ENCODE measurements at places on chromosomes 13 and 19. TPM values are rescaled to one million over a fixed set of nuclear protein-coding genes. Genes with fewer than 3 reads are reported as not detected.

The AXL gene
- polyA plus RNA-seq = 34.5 TPM

The C1QTNF9 gene
- polyA plus RNA-seq = 0.30 TPM

The OR7D2 gene
- polyA plus RNA-seq = 0.14 TPM

The CGB3 gene
- not detected for polyA plus RNA-seq

The FCER2 gene
- polyA plus RNA-seq = not detected

The DMKN gene
- polyA plus RNA-seq = 73.6 TPM

The CEACAM5 gene
- polyA plus RNA-seq = 0.23 TPM

The SHANK1 gene
- polyA plus RNA-seq = 4.5 TPM

The LILRA2 gene
- 1.2 TPM for polyA plus RNA-seq

DNA sequence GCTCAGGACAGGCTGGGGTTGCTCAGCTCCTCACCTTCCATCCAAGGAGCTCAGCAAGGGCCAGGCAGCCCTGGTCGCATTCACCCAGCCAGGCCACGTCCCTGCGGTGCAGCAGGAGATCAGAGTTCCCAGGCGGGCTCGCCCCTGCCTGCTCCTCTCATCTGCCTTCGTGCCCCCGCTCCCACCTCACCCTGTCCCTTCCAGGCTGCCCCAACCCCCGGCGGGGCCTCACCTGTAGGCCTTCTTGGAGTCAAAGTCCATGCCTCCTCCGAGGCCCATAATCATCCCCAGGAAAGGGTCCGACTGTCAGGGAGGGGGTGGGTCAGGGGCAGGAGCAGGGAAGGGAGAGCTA, 1.3 kb upstream of the RINL start:
- no peak for DNase-seq

DNA sequence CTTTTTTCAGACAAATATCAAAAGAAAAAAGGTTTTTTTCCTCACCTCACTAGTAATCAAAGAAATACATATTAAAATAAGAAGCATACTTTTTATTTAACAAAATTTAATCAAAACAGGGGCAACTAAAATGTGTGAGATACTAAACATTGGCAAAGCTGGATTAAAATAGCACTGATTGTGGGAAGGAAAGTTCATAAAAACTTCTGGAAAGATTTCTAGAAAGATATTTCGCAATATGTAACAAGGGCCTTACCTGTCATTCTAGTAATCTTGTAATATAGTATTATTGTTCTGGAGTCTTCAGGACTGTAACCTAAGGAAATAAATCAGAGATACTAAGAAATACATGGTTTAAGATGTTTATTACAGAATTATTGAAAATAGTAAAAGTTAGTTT, 482.5 kb downstream of the SUCLA2 start:
- DNase-seq = no peak

DNA sequence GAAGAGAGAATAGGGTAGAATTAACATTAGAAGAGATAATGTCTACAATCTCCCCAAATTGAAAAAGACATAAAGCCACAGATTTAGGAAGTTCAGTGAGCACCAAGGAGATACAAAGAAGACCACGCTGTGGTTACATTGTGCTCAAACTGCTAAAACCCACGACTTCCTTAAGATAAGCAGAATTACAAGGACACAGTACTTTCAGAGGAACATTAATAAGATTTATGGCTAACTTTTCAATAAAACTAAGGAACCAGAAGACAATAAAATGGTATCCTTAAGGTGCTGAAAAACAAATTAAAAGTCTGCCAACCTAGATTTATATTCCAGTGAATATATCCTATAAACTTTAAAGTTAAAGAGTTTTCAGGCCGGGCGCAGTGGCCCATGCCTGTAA, 7.4 kb upstream of the IL17D start:
- DNase-seq = no peak

GRCh38 chr13:39405596-39406205, 197.3 kb downstream of the LHFPL6 start:
- DNase-seq = no peak

DNA sequence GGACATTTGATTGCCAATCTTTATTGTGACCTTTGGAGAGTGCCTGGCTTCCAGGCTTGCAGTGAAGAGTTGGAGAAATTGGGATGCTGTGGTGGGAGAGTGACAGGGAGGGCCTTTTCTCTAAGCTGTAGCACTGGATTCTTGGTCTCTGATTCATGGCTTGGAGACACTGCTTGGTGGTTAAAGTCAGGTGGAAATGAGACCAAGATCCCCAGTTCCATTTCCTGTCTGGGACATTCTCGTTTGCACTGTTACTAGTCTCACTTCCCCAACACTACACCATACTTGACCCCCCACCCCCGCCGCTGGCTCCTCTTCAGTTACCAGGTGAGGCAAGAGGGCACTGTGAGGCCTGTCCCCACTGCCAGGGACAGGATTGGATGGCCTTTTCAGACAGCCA, 2.9 kb downstream of the SUPT5H start:
- no peak for DNase-seq

GRCh38 chr13:49297338-49297737, 49.6 kb downstream of the CDADC1 start:
- no peak for DNase-seq

DNA sequence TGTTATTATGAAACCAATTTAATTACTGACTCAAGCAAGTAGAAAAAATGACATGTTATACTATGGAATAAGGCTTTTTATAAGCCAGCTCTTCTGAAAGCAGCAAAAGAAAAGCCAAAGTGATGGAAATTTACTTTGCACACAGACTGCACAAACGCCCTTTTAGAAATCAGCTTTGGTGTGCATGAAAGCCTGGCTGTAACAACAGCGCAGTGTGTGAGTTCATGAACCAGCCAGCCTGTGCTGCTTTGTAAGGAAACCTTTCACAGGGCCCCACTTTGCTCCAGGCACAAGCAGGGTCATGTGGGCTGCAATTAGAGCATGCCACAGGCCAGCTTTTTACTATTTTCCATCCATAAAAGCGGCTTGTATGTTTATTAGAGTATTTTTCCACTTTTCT, 13.6 kb upstream of the IFT88 start:
- DNase-seq = no peak

DNA sequence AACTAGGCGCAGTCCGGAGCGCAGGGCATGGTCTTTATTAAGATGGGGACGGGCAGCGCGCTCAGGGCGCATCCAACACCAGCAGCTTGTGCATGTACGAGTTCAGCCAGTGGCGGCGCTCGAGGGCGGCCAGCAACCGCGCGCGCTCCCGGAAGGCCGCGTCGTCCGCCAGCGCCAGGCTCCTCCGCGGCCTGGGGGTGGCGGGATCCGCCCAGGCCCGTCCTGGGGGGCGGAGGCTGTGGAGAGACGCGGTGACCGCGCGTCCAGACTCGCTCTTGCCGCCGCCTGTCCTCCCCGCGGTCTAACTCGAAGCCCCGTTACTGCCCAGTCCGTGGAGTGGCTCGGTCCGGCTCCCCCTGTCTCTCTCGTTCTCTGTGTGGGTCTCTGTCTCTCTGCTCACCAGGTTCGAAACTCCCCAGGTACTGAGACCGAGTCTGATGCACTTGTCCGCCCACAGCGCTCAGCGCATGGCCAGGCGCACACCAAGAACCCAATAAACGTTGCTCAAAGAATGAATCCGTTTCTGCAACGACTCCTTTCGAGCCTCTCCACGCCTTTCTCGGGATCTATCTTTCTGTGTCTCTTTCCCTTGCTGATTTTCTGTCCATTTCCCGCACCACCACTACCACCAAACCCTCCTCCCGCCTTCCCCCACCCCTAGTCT, 702 bp downstream of the PTH2 start:
- DNase-seq = no peak

GRCh38 chr13:113730831-113731191, 28.2 kb upstream of the TMEM255B start:
- DNase-seq = no peak

GRCh38 chr19:35216833-35217648, 11.5 kb downstream of the FAM187B start:
- DNase-seq = no peak

- no peak for DNase-seq
Measured at GRCh38 chr13:73162912-73163911, 104.4 kb downstream of the KLF5 start.

DNA sequence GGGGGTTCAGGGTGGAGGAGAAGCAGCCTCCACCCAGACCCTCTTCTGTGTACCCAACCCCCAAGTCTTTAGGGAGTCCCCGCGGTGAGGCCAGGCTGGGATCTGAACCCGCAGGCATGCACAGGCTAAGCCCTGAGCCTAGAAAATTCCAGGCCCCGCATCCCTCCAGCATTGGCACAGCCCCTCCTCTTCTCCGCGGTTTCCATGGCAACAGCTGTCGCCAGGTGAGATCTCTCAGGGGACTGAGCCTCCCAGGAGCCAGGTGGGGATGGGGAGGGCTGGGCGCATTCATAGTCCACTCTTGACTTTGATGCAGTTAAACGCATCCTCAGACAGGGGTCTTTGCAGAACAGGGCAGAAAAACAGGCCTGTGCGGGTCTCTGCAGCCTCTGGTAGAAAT, 48.3 kb upstream of the USP29 start:
- DNase-seq = no peak

GRCh38 chr19:46533621-46534081, 38.0 kb upstream of the PNMA8B start:
- no peak for DNase-seq

GRCh38 chr19:3762501-3763459, at the start of gene MRPL54:
MRPL54 (plus strand) TSS chr19:3762682; CDS start chr19:3762701, 19 bp downstream.
- DNase-seq = peak; percentile 100

- peak; percentile 93 for DNase-seq
Measured at GRCh38 chr13:113296823-113297369, at the start of gene LAMP1. LAMP1 (plus strand) TSS chr13:113297239; CDS start chr13:113297435, 196 bp downstream.

DNA sequence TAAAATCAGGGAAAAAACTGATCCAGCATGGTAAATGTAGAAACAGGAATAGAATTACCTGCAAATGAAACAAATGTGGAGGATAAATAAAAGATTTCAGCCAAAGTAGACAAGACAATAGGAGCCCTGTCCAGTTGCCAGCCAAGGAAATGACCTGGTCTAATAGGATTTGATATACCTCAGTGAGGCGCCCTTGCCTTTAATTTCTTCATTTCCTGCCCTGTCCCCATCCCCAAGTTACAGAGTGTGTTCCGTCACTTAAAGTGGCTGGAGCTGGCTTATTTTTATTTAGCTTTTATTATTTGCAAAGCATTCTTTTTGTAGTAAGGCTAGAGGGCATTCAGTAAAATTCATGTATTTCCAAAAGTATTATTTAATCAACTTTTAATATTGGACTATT, 1022.0 kb downstream of the EFNB2 start:
- no peak for DNase-seq

DNA sequence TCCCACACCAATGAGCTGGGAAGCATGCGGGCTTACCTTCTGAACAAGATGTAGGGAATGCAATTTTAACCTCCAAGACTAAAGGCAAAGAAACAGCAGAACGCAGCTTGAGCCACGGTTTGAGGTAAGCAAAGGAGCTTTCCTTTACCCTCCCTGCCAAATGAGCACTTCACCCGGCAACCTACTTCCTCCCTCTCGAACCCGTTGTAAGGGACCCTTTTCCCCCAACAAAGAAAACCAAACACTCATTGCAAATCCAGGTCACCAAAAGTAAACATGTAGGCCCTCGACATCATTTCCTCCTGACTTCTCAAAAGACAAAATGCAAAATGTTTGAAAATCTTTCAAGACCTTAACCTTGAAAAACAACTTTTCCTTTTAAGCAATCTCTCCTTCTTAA, 65.3 kb downstream of the ABCC4 start:
- no peak for DNase-seq

- no peak for DNase-seq
Measured at GRCh38 chr19:48090281-48090802, 20.3 kb downstream of the PLA2G4C start.

DNA sequence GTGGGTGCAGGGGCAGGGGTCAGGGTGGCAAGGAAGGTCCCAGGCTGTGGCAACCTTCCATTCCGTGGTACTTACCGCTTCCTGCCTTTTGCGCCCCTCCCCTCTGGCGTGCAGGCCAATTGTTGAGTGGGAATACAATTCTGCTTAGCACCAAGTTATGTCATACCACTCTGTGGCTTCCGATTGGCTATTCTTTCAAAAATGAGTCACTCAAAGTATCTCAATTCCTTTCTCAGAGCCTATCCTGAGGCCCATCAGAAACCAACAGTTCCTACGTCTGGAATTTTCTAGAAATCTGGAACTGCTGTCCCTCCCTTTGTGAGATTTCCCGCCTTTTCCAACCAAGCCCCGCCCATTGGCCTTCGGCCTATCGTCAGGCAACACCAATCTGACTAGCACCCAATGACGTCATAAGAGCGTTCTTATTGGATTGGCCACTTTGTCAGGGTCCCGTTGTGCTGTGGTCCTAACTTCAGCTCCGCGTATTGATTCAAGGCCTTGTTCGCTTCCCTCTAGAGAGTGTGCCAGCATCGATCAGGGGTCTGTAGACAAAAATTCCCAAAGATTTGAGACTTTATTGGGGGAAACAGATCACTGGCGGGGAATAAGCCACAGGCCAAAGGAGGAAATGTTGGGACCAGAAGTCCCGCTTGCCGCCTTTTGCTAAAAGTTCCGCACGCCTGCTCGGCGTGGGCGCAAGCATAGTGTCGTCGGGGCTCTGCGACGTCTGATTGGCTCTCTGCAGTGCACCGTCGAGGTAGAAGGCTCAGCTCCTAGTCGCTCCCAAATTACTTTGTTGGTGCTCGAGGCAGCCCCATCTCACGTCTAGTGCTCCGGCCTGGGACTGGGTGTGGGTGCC, 11.7 kb downstream of the NTN5 start:
- peak; percentile 66 for DNase-seq

All from renal cortex interstitium (tissue), 15 donors.